Mesenchymal stem cell (in vitro differentiated cells and primary cell): ENCODE measurements at places on chromosomes 3 and 15.

DNA sequence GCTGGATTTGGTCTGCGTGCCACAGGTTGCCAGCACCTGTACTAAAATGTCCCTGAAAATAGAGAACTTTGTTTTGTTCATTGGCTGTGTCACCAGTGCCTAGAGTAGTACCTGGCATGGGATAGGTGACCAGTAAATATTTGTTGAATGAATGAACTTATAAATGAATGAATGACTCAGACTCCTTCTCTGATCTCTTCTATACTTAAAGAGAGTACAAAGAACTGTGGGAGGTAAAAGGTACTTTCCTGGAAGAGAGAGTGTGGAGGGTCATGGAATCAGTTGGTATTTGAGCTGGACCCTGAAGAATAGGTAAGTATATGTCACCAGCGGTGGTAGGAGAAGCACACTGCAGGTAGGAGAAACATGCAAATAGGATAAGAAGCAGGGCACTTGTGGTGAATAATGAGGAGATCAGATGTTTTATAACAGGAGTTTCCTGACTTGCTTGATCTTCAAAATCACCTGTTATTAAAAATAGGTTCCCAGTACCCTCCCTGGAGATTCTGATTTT lies 149.4 kb downstream of the LPP start:
- DNase-seq, result no peak

DNA sequence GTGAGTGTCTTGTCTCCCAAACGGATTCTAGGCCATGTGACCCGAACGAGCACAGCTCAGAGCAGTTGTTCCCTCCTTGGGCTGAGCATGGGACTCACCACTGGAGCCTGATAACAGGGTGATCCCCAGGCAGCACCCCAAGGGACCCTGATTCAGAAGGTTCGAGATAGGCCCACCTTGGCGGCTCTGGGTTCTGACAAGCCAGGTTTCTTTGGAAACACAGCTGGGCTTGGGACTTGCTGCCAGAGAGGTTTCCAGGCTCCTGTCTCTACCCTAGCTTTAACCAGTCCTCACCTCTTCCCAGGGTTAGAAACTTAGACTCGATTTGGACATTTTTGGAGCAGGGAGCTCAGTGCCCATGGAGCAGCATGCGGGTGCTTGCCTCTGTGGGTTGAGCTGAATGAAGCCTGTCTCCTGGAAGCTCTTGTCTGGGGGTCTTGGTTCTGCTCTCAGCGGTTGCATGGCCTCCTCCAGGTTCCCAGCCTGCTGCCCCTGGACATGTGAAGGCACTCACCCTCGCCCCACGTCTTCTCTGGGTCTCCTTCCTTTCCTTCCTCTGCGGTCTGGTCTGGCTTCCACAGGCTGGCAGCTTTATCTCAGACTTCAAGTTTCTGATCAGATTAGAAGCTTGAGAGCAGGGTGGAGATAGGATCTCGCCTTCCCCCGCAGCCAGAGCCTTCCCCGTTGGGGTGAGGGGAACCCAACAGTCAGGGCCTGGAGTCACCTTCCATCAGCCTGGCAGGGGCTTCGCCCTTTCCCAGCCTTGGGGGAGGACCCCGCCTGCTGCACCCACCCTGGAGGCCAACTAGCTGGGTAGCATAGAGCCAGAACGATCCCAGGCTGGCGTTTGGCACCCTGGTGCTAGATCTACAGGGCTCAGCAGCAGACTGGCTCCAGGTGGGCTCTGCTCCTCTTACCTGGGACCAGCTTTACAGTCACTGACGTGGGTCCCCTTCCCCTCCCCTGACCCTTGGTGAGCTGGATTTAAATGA lies 21.0 kb downstream of the PAQR5 start:
- DNase-seq, result no peak

DNA sequence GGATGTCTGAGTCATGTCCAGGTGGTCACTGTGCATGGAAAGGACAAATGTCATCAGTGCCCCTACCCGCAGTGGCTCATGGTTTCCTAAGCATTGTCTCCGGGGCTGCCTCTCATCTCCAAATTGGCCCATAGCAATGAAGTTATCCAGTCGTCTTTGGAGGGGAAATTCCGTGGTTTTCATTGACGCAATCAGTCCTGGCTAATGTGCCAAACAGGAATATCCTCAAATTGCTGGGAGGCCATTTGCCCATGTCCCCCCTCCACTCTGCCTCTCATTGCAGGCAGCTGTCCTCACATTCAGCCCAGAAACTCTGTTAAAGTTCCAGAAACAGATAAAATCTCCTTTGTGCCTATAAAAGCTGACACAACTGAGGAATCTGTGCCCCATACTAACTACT lies 81.6 kb downstream of the MCTP2 start:
- peak; percentile 79 for DNase-seq

GRCh38 chr3:106030627-106030963 lies 161.8 kb upstream of the CBLB start:
- no peak for DNase-seq

- peak; percentile 41 for DNase-seq
Observed at GRCh38 chr15:41870689-41871081, 23.2 kb downstream of the SPTBN5 start.

DNA sequence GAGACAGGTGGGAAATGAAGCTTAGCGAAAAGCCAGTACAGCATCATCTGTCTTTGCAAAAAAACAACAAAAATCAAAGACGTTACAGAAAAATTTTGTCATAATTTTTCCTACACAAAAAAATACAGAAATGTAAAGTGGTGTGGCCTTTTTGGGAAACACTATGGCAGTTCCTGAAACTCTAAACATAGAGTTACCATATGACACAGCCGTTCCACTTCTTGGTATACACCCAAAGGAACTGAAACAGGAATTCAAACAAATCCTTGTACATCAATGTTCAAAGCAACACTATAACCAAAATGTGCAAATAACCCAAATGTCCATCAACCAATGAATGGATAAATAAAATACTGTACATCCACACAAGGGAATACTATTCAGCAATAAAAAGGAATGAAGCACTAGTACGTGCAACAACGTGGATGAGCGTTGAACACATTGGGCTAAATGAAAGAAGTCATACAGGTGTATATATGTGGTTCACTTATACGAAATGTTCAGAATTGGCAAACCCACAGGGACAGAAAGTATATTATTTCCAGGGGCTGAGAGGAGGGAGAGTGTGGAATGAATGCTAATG lies 46.8 kb downstream of the GLB1 start:
- DNase-seq, result no peak

DNA sequence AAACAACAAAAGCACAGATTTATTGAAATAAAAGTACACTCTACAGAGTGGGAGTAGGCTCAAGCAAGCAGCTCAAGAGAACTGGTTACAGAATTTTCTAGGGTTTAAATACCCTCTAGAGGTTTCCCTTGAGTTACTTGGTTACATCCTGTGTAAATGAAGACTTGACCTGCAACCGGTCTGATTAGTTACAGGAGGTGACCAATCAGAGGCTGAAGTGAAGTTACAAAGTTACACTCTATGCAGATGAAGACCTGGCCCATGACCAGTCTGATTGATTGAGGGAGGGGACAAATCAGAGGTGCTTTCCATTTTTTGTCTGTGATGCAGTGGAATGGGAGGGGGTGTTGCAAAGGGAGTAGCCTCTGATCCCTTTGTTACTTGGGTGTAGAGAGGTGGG lies 723.4 kb downstream of the ZPLD1 start:
- no peak for DNase-seq

DNA sequence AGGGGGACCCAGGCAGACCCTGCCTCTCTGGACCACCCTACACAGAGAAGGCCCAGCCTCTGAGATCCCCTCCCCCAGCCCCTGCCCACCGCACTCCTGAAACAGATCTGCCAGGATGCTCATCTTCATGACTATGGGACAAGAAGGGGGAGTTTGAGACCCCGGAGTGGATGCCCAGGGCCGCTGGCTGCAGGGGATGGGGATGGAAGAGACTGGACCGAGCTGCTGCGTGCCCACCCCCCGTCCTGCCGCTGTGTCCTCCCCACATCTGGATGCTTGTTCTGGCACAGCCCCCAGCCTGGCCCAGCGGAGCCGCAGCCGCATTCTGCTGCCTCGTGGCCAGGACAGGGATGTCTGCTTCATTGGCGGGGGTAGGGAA lies 30.3 kb upstream of the SEMA3F start:
- DNase-seq, result no peak

DNA sequence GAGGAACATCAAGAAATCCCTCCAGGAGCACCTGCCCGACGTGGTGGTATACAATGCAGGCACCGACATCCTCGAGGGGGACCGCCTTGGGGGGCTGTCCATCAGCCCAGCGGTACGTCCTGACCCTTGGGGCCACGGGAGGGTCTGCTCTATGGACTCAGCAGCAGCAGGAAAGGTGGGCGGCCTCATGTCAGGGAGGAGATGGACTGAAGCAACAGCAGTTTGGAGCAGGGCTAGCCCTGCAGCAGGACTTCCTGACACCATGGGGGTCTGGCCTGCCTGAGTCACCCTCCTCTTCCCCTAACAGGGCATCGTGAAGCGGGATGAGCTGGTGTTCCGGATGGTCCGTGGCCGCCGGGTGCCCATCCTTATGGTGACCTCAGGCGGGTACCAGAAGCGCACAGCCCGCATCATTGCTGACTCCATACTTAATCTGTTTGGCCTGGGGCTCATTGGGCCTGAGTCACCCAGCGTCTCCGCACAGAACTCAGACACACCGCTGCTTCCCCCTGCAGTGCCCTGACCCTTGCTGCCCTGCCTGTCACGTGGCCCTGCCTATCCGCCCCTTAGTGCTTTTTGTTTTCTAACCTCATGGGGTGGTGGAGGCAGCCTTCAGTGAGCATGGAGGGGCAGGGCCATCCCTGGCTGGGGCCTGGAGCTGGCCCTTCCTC lies 24.2 kb downstream of the HDAC11 start:
- DNase-seq, result no peak
